GM04503 (cell line): ENCODE measurements at places on chromosomes 5 and 9.

GRCh38 chr5:10550222-10550995 is 13.5 kb upstream of the ANKRD33B start:
- DNase-seq, result no peak

- no peak for DNase-seq
Measured at GRCh38 chr5:120872297-120872696, 408.2 kb downstream of the PRR16 start.

- DNase-seq, result no peak
Measured at GRCh38 chr5:125034331-125034730, 287.9 kb upstream of the ZNF608 start.

DNA sequence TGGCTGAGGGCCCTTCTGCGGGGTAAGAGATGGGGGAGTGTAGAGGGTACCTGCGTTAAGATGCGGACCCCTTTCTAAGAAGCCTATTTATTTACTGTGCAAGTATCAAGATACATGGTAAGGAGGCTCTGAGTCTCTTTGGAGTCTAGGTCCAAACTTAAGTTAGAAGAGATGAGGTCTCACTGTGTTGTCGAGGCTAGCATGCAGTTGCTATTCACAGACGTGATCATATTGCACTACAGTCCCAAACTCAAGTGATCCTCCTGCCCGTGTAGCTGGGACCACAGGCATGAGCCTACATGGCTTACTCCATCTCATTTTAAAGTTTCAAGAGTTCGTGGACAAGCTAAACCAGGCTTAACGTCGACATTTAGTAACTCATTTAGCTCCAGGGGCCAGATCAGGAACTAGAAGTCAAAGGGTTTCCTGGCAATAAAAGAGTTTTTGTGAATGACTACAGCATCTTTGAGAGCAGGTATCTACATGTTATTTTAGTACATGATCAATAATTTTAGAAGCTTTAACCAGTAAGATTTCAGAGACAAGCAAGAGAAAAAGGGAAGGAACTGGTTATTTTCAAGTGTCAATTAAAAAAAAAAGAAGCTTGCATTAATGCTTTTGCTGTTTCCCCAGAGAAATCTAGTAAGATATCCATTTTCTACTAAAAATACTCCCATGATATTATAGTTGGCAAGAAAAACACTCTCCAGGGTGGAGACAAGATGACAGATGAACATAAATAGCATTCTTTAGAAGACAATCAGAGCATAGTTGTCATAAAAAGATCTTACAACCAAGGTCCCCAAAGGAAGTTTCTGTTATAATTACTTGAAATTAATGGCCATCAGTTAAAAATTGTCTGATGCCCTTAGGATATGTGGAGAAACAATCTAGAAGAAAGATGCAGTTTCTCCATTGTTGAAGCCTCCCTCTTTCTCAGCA is 141.3 kb downstream of the SCAMP1 start:
- DNase-seq, result peak; percentile 85

- DNase-seq, result no peak
Measured at GRCh38 chr5:25881318-25882036, 1156.9 kb downstream of the CDH9 start.

DNA sequence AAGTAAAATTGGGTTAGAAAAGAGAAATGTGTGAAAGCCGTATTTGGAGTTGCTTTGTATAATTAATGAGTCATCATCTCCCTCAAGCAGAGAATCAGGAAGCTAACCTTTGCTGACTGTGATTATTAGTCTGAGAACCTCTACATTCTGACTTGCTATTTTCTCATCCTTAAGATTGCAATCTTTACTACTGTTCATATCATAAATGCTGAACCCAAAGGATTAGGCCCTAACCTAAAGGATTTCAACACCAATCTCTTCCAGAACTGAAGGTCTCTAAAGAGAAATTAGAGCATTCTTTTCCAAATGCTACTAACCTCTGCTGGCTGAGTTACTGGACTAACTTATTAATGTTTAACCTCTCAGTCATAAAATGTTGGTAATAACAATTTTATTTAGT is 538.1 kb upstream of the MEF2C start:
- no peak for DNase-seq

DNA sequence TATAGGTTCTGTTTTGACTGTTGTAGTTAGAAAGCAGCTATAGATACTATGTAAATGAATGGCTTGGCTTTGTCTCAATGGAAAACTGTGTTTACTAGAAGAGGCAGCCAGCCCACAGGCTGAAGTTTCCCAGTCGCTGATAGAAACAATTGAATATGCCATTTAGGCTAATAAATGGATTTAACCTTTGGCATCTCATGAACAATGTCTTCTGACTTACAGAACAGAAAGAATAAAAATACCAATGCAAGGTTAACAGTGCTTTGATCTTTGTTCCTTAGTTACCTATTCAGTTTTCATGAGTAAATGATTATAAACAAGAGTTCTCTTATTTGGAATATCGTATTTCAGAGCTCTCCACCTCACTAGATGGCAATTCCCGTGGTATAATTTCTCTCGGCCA is 120.6 kb downstream of the PAM start:
- DNase-seq, result no peak

DNA sequence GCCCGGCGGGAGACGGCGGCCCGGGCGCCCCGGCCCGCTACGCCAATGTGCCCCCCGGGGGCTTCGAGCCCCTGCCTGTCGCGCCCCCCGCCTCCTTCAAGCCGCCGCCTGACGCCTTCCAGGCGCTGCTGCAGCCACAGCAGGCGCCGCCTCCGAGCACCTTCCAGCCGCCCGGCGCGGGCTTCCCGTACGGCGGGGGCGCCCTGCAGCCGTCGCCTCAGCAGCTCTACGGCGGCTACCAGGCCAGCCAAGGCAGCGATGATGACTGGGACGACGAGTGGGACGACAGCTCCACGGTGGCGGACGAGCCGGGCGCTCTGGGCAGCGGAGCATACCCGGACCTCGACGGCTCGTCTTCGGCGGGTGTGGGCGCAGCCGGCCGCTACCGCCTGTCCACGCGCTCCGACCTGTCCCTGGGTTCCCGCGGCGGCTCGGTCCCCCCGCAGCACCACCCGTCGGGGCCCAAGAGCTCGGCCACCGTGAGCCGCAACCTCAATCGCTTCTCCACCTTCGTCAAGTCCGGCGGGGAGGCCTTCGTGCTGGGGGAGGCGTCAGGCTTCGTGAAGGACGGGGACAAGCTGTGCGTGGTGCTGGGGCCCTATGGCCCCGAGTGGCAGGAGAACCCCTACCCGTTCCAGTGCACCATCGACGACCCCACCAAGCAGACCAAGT is 723 bp downstream of the SNX18 start:
- no peak for DNase-seq

DNA sequence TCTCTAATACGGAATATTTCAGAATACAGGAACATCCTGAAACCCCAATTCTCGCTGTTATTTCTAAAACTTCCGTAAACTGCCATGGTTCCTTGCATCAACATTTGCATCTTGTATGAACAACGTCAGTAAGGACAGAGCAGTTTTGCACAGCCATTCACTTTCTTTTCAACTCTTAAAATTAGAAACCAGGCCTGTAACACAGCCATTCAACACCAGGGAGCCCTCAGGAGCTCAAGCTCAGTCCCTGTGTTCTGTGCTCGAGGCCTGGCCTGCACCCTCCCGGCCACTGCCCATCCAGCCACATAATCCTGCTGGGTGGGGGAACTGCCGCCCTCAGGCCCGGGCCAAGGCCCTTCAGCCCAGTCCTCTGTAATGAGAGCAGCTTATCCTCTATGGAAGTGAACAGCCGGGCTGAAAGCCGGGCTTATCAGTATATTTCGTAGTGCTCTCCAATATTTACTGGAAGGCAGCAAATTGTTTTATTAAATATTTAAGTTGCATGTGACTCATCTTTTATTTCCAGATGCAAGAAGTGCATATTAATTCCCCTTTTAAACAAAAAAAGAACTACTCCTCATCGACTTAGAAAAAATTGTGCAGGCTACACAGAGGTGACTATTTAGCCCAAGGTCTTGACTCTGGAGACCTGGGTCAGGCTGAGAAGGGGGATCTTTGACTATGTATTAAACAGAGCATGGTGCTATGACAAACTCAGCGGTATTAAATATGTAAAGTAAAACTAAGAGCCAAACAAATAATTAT is 33.2 kb upstream of the SLC6A3 start:
- no peak for DNase-seq

DNA sequence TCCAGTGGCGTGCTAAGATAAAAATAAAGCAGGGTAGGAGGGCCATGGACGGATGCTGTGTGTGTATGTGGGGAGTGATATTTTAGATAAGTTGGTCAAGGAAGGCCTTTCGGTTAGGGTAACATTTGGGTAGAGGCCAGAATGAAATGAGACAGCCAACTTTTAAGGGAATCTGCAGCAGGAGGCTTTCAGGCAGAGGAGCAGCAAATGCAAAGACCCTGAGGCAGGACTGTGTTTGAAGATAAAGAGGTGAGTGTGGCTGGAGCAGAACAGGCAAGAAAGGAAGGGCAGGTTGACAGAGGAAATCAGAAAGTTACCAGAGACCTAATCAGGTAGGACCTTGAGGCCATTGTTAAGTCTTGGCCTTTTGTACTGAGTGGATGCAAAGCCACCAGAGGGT is 106.2 kb downstream of the MAST4 start:
- no peak for DNase-seq

- DNase-seq, result no peak
Measured at GRCh38 chr5:1899201-1899600, 16.5 kb upstream of the IRX4 start.

DNA sequence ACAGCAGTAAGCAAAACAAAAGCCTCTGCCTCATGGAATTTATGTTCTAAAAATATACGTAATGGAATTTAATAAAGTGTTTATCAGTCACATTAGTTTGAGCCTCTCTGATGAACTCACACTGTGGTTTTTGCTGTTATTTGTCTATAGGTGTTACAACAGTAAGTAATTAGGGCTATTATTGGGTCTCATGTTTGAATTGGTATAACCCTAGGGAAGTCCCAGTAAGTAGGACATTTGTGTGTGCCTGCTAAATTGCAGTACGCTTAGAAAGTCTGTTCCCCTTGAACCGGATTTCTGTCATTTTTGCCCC is 197.6 kb downstream of the NR3C1 start:
- DNase-seq, result no peak

DNA sequence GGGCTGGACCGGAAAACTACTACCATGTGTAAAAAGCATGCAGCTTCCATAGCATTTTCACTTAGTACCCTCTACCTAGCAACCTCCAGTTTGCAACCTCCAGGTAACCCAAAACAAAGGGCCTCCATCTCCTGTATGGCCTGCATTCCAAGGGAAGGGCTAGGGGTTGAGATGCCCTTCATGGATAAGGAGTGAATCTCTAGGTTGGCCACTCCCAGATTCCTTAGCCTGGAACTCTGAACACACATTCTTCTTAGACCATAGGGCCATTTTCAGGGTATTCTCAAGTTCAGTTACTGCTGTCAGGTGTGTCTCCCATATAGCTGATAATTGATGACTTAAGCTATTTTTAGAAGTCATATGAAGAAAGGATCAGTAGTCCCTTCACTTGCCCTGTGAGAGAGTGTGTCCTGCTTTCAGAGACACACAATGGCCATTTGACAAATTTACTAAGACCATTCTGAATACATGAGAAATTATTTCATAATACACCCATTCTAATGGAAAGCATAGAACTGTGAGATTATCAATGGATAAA is 22.5 kb downstream of the HSPB3 start:
- DNase-seq, result no peak

DNA sequence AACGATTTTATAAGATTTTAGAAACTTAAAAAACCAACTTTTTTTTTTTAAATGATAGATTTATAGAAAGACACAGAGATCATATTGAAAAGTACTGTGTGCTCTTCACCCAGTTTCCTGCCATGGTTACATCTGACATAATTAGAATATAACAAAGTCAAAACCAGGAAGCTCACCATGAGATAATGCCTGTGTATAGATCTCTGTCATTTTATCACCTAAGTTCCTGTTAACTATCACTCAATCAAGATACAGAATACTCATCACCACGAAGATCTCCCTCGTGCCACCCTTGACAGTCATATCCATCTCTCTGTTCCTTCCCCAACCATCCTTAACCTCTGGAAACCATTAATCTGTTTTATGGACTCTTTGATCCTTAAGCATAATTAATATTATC is 39.1 kb downstream of the POC5 start:
- DNase-seq, result no peak

GRCh38 chr5:28808967-28809810 is 1770.8 kb upstream of the CDH9 start:
- DNase-seq, result no peak

GRCh38 chr9:75644649-75645048 is 245.8 kb upstream of the PCSK5 start:
- DNase-seq, result no peak

- no peak for DNase-seq
Measured at GRCh38 chr9:79633558-79633957, 61.8 kb downstream of the TLE4 start.
